Astrocyte of the hippocampus (primary cell): ENCODE measurements at places on chromosomes 5 and 9.

- peak; percentile 85 for DNase-seq
These were observed 2.1 kb downstream of the MXD3 start for GRCh38 chr5:177309351-177310191.

GRCh38 chr9:78896479-78896878, 599.6 kb downstream of the PSAT1 start:
- DNase-seq = no peak

DNA sequence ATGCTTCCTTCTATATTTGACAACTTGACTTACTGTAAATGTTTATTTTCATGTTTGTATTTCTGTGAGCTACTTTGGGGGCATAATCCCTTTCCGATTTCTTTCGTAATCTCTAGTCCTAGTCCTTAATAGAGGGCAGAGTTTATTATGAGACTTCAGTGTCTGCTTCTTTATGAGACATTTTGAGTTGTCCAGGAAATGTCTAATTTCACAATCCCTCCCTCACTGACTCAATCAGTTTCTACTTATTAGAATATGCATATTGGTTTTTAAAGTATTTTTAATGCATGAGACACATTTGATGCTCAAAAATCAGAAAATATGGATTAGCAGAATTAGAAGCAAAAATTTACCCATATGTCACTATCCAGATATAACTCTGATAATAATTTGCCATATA, 160.9 kb downstream of the FOCAD start:
- DNase-seq = no peak

DNA sequence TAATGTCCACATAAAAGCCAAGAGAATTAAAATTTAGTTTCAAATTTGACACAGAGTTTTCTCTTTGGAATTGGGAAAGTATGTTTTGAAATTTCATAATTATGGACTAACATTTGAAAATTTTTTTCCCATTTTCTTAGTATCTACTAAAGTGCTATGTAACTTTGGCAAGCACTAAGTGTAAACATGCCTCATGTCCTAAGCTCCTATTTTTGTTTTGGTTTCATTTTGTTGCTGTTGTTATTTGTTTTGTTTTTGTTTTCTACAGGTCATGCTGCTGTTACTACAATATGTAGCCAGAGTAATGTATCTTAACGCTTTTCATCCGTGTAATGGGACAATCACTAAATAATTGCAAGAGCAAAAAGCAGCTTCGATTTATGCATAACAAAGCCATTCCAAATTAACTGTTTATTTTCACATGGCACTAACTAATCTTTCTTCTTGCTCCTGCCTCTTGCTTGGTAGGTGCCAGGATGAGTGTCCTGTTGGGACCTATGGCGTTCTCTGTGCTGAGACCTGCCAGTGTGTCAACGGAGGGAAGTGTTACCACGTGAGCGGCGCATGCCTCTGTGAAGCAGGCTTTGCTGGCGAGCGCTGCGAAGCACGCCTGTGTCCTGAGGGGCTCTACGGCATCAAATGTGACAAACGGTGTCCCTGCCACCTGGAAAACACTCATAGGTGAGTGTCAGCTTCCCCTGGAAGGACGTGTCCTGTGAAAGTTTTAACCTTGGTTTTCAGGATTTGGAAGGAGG, 107.3 kb upstream of the PRRC1 start:
- no peak for DNase-seq

- no peak for DNase-seq
These were observed 69.0 kb downstream of the DOCK2 start for GRCh38 chr5:169706071-169706470.

- no peak for DNase-seq
These were observed 101.8 kb downstream of the DOCK8 start for GRCh38 chr9:316382-316965.

GRCh38 chr5:148702019-148702596, 47.8 kb upstream of the HTR4 start:
- no peak for DNase-seq

DNA sequence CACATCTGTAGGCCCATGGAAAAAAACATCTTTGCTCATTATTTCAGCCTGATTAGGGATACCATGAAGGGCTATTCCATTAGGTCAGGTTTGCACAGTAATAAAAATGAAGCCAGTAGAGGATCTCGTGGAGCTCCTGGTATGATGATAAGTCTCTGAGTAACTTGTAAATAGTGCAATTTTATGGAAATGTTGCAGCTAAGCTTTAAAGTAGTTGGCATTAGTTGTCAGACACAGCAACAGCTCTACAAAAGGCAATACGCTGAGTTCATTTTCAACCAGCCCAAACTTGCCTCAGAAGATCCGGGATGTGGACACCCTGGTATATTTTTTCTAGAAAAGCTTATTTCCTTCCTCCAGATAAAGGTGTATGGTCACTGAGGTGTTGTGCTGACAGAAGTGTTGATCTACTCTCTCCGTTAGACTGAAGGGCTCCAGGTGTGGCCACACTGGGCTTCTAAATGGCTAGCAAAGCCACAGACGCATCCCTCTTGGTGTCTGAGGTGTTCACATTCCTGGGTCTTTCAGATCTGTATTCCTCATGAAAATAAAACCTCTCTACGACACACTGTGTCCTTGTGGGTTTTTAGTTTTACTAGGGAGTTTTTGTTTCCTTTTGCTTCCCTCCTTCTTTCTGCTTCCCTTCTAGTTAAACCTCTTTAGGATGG, 141.6 kb downstream of the GHR start:
- DNase-seq = no peak

DNA sequence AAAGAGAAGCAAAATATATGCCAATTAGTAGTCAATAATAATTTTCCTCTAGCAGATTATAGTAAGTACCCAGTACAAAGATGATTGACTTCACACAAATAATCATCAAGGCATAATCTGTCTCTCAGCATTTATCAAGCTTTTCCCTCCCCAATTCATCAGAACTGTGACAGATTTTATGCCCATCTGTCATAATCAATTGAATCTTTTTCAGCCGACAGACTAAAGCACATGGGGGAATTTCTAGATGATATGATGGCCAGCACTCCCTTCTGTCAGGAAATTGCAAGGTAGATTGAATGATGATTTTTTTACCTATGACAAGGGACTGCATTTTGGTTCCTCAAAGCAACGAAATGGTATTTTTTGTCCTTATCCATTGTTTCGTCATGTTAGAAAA, 227.1 kb upstream of the CYLC2 start:
- no peak for DNase-seq

- peak; percentile 51 for DNase-seq
These were observed 146.8 kb upstream of the SPEF2 start for GRCh38 chr5:35470866-35471265.

- no peak for DNase-seq
These were observed 29.3 kb upstream of the MINAR2 start for GRCh38 chr5:129718471-129719090.

DNA sequence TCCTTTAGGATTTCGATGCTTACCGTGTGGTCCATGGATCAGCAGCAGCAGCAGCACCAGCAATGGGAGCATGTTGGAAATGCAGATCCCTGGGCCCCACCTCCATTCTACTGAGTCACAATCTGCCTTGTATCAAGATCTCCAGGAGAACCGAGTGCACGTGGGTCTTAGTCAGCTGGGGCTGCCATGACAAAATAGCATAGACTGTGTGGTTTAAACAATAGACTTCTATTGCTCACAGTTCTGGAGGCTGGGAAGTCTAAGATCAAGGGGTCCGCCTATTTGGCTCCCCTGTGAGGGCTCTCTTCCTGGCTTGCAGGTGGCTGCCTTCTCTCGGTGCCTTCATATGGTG, 1.3 kb upstream of the PROP1 start:
- no peak for DNase-seq

DNA sequence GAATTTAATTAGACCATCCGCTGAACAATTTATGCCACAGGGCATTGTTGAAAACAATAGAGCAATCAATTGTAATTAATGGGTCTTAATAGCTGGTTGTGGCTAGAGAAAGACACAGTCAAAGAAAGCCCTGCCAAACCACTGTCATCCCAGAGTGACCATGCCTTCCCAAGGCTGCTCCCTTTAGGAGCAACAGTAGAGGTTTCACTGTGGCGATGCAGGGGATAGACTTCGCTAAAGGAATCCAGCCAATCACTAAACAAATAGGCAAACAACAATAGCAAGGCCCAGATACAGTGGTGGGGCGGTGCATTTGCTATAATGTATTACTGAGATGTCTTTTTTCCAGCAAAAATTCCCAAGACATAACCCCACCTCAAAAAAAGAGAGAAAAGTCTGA, 87.8 kb upstream of the SLC27A6 start:
- DNase-seq = no peak

- DNase-seq = no peak
These were observed 49.0 kb upstream of the RIC1 start for GRCh38 chr9:5579881-5580280.

GRCh38 chr5:152135827-152136226, 211.2 kb upstream of the GLRA1 start:
- DNase-seq = no peak

GRCh38 chr5:112532654-112533360, 113.7 kb upstream of the EPB41L4A start:
- no peak for DNase-seq

DNA sequence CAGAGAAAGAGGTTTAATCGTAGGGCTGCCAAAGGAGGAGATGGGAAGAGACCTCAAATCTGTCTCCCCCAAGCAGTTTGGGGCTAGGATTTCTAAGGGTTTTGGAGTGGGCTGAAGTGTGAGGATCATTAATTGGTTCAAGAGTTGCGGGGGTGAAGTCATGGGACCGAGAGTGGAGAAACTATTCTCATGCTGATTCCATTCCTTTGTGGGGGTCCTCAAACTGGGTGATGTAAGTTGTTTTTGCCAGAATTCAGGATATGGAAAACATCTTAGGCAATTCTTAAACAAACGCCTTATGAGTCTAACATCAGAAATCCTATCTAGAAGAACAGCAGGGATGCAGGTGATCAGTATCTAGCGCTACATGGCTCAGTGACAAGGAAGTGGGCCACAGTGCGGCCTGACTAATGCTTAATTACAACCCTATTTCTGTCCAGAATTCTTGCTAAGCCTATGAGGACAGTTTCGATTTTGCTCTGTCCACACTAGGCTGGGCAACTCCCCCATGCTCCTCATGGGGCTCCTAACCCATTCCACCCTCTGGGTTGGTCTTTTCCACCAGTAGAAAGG, 27.7 kb upstream of the TRIO start:
- DNase-seq = no peak

- DNase-seq = peak; percentile 37
These were observed 5.6 kb upstream of the SPDL1 start for GRCh38 chr5:169577951-169578350.

DNA sequence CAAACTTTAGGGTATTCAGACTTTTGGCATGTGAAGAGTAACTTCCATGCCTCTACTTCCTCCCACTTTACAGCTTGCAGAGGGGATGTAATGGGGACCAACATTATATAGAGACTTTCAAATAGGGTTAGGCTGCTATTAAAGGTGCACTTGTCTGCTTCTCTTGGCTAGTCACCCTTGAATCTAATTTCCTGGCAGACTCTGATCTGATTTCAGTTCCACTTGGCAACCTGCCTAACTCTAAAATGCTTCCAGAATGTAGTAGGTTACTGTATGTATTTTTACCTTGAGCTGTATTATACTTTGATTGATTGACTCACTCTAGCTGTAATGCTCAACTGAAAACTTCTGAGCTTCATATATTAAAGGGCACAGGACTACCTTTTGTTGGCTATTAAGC, 693.4 kb downstream of the KCTD16 start:
- DNase-seq = peak; percentile 7

DNA sequence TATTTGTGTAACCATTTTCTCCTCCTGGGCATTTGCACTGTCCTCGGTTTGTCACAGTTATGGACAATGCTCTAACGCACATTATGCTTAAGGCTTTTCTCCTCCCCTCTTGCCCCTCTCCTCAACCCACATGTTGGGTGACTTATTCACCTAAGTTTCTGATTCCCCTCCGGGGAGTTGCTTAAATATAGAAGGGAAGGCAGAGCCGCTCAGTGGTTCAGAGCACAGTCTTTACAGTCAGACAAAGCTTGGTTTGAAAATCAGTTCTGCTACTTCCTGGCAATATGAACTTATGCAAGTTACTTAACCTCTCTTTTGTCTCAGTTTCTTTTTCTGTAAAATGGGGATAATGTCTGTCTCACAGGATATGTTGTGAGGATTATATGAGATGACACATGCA, 41.2 kb upstream of the SPRY4 start:
- DNase-seq = no peak

DNA sequence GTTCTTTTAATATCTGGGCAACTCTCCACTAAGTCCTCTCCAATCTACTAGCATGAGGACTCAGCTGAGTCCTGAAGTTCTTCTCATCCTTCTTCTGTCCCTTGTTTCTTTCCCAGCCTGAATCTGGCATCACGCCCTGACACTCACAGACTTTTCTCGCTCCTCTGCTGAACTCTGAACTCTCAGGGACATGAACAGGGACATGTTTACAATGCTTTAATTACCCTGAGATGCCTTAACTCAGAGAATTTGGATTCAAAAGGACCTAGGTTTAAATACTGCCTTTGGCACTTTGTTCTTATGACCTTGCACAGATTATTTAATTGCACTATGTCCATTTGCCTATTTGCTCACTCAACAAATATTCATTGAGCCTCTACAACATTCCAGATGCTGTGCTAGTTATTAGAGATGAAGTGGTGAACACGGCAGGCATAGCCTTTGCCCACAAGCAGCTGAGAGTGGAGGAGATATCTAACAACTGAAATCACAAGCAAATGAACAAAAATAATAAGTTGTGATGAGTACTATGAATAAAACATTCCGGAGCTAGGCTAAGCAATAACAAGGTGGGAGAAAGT, 106.0 kb downstream of the ADRB2 start:
- no peak for DNase-seq

GRCh38 chr9:16246785-16247184, 623.7 kb downstream of the BNC2 start:
- DNase-seq = peak; percentile 8

- DNase-seq = peak; percentile 83
These were observed 204.8 kb upstream of the HAPLN1 start for GRCh38 chr5:83925321-83925954.

- DNase-seq = no peak
These were observed 14.7 kb downstream of the PITX1 start for GRCh38 chr5:135019314-135019713.

DNA sequence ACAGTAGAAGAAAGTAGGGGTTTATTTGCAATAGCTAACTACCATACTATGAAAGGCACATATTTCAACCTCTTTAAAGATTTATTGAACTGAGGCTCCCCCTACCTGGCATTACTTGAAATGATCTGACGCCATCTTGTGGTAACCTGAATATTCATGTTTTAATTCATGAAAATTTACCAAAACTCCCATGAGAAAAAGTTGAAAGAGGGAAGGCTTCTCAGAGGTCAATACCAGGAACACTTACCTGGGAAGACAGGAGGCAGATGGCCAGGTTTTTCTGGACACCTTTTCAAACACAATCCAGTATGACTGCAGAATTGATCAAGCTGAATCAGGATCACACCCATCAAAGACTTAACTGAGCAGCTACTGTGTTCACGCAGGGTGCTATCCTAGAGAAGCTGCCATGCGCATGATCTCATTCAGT, 9.4 kb downstream of the PRELID2 start:
- DNase-seq = peak; percentile 70

GRCh38 chr9:127030814-127031740, 91.4 kb downstream of the ANGPTL2 start:
- no peak for DNase-seq

DNA sequence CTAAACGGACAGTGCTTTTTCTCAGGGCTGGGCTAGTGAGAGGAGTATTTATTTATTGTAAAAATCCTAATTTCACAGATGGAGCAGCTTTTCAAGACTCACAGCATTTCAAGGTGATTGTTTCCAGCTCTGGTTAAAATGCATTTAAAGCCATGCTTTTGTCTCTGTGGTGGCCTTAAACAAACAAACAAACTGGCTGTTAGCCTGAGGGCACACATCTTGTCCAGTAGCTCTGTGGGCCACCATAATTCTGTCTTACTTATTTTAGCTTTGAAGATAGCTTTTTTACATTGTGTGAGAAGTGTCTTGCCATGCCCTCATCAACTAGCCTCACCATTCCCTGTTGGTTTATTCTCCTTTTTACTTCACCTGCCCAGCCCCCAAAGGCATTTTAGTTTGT, 218.2 kb downstream of the PSAT1 start:
- DNase-seq = no peak
